Fibroblast of skin of abdomen (primary cell): ENCODE measurements at places on chromosomes 11 and 22.

DNA sequence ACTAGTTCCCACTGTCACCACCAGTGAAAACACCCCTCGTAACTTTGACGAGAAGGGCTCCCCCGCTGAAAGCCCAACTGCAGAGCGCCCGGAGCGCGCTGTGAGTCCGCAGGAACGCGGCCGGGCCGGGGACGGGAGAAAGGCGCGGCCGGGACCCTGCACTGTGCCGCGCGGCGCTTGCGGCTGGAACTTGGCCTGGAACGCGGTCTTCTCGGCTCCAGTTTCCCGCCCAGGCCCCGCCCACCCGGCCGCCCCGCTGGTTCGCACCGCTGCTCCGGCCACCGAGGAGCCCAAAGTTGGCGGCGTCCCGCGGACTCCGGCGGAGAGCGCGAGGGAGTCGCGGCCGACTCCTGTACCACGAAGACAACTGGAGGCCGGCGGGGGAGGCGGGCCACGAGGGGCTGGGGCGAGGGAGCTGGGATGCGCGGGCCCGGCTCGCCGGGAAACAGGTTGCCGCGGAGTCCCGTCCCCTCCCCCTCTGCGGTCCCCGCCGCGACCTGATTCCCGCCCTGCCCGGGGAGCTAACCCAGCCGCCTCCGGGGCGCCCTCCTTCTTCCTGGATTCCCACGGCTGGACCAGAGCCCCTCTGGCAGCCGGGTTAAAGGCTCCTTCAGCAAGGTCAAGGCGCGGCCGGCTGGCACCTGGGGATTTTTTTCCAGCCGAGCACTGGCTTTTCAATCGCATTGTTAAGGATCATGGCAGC lies 3.4 kb downstream of the TENM4 start:
- DNase-seq: peak; percentile 64

DNA sequence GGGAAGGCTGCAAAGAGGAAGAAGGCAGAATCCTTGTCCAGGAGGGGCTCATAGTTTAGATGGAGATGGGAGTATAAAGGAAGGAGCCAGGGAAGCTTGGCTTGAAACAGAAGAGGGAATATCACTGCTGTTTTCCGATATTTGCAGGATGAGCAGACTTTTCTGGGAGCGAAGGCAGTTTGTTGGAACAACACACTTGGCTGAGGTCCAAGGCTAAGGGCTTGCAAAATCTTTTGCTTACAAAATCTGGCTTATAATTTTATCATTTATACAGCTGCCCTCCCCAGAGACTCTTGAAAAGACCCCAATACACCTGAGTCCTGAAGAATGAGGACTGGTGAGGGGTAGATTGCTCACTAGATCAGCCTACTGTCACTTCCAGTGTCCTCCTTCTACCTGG lies 174.8 kb downstream of the NELL1 start:
- DNase-seq: no peak

- peak; percentile 38 for DNase-seq
Measured at GRCh38 chr11:29641201-29641600, 375.6 kb downstream of the KCNA4 start.

DNA sequence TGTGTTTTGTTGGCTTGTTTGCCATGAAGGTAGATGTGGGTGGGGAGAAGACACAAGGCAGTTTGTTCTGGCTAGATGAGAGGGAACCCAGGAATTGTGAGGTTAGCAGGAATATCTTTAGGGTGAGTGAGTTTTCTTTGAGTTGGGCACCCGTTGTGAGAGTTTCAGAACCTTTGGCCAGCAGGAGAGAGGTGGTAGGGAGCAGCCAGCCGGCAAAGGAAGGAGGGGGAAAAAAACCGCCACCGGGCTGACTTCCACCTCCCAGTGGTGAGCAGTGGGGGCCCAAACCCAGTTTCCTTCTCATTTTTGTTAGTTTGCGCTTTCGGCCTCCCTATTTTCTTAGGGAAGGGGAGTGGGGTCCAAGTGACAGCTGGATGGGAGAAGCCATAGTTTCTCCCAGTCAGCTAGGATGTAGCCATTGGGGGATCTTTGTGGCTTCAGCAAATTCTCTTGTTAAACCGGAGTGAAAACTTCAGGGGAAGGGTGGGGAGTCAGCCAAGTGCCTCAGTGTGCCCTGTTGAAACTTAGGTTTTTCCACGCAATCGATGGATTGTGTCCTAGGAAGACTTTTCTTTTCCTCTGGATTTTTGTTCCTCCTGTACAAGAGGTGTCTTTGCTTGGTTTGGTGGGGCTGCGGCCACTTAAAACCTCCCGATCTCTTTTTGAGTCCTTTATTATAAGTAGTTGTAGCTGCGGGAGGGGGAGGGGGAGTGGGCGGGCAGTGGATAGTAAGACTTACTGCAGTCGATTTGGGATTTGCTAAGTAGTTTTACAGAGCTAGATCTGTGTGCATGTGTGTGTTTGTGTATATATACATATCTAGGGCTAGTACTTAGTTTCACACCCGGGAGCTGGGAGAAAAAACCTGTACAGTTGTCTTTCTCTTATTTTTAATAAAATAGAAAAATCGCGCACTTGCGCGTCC lies 1.1 kb upstream of the GCAT start:
- peak; percentile 34 for DNase-seq

- DNase-seq: no peak
Measured at GRCh38 chr11:121757480-121758125, 304.8 kb upstream of the SORL1-AS1 start.
